ENCODE measurements at places on chromosomes 2 and 18.

DNA sequence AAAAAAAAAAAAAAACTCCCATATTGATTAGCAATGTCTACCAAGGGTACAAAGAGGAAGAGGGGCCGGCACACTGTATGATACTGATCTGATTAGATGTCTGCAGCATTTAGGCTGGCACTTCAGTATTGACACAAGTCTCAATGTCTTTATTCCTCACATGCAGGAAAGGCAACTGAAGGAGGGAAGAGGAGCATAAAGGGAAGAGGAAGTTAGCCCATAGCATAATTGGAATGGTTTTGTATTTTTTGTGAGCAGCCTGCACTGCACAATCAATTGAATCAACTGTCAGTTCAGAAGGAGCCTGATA lies 79.0 kb downstream of the DNER start:
- no peak for DNase-seq

- peak; percentile 27 for DNase-seq
Measured at GRCh38 chr18:6666012-6666685, 63.4 kb upstream of the ARHGAP28 start.

DNA sequence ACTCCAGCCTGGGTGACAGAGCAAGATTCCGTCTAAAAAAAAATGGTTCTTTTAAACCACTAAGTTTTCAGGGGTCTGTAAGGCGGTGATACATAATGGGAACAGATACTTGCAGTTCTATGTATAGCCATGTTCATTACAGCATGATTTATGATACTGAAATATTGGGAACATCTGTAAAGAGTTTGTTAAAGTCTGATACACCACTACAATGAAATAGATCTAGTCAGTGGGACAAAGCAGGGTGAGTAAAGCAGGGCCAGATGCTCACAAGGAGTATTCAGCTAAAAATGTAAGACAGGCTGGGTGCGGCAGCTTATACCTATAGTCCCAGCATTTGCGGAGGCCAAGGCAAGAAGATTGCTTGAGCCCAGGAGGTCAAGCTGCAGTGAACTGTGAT lies 6.2 kb upstream of the ING5 start:
- DNase-seq, result no peak

GRCh38 chr2:48471048-48471474 lies 58.9 kb upstream of the STON1 start:
- DNase-seq, result peak; percentile 24

DNA sequence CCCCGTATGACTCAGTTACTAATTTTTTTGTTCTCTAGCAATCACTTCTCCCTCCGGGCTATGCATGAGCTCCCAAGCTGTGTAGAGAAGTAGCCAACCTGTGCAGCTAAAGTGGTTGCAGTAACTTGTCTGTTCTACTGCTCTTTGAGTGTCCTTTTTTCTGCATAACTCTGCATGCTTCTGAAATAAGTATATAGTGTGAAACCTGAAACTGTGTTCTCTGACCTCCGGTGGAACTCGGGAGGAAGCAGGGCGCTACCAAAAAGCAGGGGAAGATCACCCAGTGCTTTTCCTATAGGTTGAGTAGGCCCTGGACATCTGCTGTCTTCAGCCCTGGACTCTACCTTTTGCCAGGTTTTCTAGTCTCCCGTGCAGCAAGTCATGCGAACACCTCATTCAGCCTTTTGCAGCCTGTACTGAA lies 47.8 kb downstream of the PHLPP1 start:
- DNase-seq, result no peak

DNA sequence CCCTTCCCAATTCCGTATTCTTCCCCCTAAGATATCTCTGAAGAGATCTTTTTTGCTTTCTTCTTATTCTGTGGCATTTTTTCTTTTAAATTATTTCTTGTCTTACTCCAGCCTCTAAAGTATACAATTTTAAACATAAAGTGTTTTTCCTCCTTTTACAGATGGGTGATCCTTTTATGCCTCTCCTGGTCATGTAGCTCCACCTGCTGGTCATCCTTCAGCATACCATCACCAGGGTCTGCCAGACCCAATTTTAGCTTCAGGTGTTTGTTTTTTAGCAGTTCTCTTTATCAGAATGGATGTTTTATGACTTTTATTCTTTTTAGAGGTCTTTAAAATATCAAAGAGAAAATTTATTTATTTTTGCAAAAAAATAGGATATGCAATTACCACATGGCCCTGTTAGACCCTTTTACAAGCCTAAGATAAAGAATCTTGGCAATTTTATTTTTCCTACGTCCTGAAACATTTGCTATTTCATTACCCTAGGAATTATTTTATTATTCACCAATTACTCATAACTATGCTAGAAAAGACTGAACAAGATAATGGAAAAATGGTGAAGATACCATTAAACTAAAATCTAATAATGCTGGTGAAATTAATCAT lies 55.5 kb downstream of the PIGN start:
- DNase-seq, result peak; percentile 50

All from SK-N-SH (cell line).